Lower lobe of right lung (tissue), 2 donors: ENCODE measurements at places on chromosomes 5 and 9.

DNA sequence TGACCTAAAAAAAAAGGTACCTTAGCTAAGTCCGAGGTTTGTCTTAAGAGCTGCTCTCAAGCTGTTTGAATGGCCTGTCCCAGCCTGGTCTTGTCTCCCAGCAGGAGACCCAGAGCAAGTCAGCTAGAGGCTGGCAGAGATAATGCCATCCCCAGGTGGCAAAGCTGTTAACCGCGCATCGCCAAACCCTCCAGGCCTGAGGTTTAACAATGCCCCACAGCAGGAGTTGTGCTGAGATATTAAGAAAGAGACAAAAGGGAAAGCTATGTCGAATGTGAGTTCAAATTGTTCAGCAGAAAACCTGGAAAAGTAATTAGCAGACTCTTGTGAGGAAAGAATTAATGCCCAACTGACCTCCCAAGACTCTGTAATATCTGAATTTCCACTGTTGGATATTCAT, 187.1 kb downstream of the FSTL4 start:
- DNase-seq: no peak

GRCh38 chr5:96067894-96068614, 106.4 kb upstream of the ELL2 start:
- DNase-seq: no peak

DNA sequence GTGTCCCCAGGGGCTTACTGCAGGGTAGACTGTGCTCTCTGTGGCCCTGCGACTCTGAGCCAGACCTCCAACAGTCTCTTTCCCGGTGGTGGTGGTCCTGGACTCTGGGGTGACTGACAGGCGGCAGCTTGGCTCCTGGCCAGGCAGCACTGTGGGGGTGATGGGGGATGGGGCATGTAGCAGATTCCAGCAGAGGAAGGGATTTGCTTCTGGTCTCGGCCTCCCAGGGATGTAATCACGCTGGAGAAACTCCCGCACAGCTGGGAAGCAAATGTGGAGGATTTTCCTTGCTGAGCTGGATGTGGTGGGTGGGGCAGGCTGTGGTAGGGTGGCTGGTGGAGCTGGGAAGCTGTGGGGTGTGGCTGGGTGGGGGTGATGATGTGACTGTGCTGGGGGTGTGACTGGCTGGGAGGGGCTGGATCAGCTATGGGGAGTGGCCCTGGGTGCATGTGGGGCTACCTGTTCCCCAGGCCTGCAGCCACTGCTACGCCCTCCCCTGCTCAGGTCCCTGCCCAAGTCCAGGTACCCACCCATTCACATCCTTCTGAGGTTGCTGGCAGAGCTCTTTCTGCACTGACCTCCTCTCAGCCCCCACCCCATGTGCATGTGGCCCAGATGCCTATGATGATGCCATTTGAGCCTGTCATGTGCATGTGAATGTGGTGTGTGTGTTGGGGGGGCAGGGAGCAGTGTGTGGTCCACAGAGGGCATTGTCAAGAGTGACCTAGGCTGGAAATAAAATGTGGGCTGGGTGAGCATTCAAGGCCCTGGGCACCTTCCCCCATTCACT, 3.8 kb downstream of the NDST1 start:
- no peak for DNase-seq

DNA sequence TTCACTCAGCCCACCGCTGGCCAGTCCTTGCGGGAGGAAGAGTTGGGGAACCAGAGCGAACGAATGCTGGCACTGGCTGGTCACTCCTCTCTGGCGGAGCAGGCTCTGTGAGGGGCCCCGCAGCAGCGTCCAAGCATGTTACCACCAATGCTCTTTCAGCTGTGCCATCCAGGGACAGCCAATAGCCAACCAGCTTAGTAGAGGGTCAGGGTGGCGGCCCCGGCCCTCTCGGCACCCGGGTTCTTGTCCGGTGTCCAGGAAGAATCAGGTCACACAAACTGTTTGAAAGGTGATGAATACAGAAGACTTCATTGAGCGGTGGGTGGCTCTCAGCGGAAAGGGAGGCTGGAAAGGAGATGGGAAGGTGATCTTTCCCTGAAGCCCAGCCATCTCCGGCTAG, 135.3 kb downstream of the EGFLAM start:
- no peak for DNase-seq
